A549 treated with Hydrocortisone at 1 μM for 4 hours (cell line): ENCODE measurements at places on chromosomes 6 and 20. TPM values are rescaled to one million over a fixed set of nuclear protein-coding genes. Genes with fewer than 3 reads are reported as not detected.

Gene DDO
- total RNA-seq = 0.08 to 0.16 TPM (median 0.08 TPM) in 5 replicates

Gene RAE1
- 58.4 to 70.0 TPM (median 60.4 TPM) in 5 replicates for total RNA-seq

Gene GSTA4
- total RNA-seq = 7.8 to 9.8 TPM (median 8.5 TPM) in 5 replicates

Gene TBX18
- total RNA-seq = 19.2 to 23.9 TPM (median 22.1 TPM) in 5 replicates

Gene CLIC1
- 475 to 491 TPM (median 481 TPM) in 5 replicates for total RNA-seq
